ENCODE measurements at places on chromosomes 16 and 17.

GRCh38 chr16:22190081-22190775 lies 15.8 kb upstream of the EEF2K start:
- peak; percentile 78 for DNase-seq

DNA sequence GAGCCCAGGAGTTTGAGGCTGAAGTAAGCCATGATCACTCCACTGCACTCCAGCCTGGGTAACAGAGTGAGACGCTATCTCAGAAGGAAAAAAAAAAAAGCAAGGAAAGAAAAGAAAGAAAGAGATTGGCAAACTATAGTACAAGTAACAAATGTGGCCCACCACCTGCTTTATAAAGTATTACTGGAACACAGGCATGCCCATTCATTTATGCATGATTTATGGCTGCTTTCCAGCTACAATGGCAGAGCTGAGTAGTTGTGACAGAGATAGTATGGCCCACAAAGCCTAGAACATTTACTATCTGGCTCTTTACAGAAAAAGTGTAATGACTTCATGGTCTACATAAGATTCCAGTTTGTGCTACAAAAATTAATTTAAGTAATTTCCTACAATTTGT lies 23.6 kb downstream of the C16orf87 start:
- no peak for DNase-seq

DNA sequence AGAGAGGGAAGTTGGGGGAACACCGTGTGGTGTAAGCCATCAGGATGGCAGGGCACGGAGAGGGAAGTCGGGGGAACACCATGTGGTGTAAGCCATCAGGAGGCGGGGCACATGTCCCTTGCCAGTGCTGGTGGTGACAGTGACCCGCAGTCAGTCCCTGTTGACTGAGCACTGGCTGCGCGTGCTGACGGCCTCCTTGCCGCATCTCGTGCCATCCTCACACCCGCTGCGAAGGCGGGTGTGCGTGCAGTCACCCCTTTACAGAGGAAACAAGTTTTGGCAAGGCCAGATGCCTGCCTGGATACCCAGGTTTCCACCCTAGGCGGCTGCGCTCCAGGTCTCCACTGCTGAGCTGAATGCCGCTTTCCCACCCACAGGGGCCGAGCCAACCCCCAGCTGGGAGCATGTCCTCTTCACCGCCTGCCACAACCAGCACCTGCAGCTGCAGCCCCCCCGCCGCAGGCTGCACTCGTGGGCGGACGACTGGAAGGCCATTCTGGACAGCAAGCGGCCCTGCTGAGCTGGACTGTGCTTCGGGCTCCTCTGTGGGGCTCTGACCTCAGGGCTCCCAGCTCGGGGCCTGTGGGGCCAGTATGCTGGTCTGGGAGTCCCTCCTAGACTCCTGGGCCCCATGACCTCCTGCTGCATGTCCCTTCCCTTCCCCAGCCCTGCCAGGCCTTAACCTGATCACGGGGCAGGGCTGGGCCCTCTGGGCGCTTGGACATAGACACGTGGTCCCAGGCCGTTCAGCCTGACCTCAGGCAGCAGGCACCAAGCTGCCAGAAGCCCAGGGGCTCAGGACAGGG lies 43.5 kb downstream of the NT5M start:
- no peak for DNase-seq

- DNase-seq, result no peak
Measured at GRCh38 chr16:68921637-68922036, 78.3 kb downstream of the TANGO6 start.

DNA sequence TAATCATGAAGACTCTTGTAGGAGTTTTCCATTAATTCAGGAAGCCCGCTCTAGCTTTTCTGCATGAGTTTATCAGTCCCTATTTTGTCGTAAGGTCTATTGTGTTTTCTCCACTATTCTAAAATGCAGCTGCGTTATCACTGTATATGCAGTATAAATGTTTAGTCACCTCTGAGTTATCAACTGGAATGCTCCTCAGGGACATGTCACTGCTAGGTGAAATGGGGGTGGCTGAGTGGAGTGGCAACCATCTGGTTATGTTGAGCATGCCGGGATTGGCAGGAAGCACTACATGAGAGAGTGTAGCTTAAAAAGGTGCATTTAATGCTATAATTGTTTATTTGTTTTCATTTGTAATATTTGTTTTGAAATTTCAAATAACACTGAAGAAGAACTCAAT lies 285.2 kb upstream of the ELAC2 start:
- DNase-seq, result no peak

- DNase-seq, result no peak
Measured at GRCh38 chr16:85778873-85779272, 20.5 kb downstream of the EMC8 start.

DNA sequence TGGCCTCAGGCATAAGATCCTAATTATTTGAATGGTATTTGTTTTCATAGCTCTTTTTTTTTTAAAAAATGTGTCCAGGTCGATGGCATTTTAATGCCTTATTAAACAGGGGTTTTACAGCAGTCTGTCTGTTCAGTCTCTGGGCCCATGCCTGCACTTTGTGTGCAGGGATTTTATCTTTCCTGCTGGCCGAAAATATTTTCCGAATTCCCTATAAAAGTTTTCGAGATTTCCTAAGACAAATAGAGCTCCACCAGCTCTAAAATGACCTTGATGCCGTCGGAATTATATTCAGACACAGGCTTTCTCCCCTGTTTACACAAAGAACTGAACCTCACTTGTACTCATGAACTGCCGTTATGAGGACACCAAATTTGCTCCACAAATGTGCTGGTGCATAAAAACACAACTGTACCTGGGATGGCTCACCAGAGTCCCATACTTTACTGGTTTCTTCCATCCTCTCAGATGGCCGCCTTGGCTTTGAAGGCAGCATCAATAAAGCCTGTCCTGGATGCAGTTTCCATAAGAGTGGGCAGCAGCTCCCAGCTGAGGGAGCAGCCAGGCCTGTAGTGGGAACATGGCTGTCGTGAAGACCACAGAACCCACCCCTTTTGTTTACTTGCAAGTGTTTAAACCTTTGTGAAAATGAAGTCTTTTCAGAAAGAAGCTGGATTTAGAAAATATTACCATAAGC lies 44.9 kb downstream of the TBX4 start:
- DNase-seq, result no peak

- DNase-seq, result no peak
Measured at GRCh38 chr17:69367298-69367697, 40.4 kb upstream of the ABCA5 start.

GRCh38 chr17:60332574-60332973 lies 59.4 kb downstream of the USP32 start:
- DNase-seq, result no peak

DNA sequence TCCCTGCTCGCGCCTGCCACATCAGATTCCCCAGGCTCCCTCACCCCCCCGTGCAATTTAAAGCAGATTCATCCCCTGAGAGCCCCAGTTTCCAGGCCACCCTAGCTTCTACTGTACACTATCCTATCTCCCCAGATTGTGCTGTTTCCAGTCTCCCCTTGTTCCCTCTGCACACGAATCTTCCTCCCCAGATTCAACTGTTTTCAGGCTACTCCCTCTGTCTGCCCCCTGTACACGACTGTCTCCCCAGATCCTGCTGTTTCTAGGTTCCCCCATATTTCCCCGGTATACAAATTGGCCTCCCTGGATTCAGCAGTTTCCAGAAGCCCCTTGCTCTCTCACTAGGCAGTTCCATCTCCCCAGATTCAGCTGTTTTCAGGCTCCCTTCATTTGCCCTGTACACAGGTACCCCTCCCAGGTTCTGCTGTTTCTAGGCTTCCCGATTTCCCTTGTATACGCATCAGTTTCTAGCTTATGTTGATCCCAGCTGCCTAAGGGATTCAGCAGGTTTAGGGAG lies 22.9 kb downstream of the COPZ2 start:
- DNase-seq, result no peak

DNA sequence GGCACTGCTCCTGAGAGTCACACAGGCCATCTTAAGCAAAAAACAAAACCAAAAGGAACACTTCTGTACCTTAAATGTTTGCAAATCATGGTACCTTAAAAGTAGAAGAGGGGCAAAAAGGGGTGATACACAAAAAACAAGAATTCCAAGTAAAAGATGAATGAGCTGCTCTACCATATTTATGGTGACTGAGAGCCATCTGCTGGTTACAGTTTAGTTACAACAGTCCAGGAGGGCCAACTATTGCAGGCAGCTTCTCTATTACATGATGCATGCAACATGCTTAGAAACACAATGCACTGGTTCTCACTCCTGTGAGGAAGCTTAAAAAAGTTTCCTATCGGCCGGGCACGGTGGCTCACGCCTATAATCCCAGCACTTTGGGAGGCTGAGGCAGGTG lies 53.5 kb downstream of the STX8 start:
- DNase-seq, result no peak

GRCh38 chr16:64394061-64394460 lies 727.8 kb downstream of the CDH11 start:
- no peak for DNase-seq

DNA sequence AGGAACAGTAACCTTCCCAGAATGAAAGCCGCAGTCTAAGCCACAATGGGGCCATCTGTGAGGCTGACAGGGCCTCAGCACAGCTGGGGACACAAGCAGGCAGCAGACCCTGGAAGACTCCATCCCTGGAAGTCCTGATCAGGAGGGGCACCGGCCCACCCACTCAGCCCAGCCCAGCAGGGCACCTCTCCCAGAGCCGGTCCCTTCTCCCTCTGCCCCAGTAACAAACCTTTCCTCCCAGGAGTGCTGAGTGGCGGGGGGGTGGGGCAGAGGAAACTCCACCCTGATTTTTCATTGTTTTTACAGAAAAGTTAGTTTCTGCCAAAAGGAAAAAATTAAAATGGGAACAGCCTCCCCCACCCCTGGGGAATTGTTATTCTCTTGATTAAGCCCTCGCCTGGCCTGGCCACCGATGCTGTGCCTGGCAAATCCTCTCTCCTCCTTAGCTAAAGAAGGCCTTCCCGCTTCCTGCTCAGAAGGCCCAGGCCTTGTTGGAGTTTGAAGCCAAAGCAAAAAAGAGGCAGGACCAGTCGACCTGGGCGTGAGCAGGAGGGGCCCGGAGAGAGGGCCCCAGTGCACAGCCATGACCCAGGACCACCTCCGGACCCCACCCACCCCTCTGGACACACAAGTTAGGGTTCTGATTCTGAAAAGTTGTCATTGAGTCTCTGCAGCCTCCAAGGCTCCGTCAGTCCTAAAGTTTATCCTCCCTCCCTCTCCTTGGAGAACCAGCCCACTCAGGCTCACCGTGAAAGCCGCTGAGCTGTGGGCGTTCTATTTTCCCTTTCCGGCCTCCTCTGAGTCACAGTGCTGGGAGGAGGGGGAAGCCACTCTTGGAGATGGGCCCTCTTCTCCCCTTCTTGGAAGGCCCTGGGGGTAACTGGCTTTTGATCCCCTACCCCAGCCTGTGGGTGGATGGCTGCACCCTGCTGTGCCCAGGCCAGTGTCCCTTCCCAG lies 128.4 kb upstream of the TNRC6C start:
- no peak for DNase-seq

GRCh38 chr17:46080118-46081017 lies 81.3 kb downstream of the STH start:
- no peak for DNase-seq

GRCh38 chr17:32488177-32488542 lies 1.4 kb downstream of the CDK5R1 start:
- DNase-seq, result no peak

DNA sequence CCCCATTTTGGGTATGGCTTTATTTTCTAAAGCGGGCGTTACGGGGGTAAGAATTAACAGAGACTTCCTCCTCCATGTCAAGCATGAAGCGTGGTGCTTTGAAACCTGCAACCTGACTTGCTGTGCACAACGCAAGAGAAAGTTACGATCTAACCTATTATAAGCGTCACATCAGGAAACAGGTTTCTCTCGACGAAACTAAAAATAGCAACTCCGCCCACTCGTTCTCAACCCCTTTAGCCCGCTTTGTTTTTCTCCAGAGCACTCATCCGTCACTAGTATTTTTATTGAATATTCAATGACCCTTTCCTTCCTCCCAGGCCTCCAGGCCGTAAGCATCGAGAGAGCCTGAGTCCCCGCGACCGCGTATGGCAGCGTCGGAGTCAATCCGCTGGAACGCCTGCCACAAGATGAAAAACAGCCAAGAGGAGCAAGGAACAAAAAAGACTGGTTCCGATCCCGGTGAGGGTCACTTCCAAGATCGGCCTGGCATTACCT lies 555 bp downstream of the NUP88 start:
- no peak for DNase-seq

- DNase-seq, result no peak
Measured at GRCh38 chr17:17088086-17088485, 45.8 kb downstream of the MPRIP start.

DNA sequence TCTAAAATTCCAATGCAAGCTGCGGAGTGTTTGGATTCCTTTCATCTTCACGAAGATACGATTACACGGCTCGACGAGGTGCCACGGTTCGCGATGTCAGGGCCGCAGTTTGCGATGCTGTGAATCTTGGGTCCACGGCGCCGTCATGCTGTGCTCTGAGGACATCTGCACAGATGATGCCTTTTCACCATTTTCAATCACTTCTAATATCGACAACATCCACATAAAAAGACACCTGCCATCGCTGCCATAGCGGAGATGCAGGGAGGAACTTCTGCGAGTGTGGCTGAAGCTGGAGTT lies 6.8 kb upstream of the APRT start:
- DNase-seq, result no peak

DNA sequence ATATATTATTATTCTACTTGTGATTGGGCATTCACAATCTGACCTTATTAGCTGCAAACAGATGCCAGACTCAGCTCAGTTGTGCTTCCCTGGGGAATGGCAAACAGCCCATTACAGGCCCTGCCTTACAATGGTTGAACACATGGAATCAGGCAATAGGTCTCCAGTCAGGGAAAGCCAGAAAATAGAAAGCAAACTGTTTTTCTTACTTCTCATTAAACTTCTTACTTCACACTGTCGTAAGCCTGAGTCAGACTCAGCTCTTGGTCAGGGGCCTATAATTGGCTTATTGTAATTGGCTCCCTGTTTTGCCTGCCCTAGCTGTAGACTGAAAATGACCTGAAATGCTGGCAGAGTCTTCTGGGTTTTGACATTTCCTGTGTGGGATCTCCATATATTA lies 77.0 kb upstream of the CA10 start:
- no peak for DNase-seq

DNA sequence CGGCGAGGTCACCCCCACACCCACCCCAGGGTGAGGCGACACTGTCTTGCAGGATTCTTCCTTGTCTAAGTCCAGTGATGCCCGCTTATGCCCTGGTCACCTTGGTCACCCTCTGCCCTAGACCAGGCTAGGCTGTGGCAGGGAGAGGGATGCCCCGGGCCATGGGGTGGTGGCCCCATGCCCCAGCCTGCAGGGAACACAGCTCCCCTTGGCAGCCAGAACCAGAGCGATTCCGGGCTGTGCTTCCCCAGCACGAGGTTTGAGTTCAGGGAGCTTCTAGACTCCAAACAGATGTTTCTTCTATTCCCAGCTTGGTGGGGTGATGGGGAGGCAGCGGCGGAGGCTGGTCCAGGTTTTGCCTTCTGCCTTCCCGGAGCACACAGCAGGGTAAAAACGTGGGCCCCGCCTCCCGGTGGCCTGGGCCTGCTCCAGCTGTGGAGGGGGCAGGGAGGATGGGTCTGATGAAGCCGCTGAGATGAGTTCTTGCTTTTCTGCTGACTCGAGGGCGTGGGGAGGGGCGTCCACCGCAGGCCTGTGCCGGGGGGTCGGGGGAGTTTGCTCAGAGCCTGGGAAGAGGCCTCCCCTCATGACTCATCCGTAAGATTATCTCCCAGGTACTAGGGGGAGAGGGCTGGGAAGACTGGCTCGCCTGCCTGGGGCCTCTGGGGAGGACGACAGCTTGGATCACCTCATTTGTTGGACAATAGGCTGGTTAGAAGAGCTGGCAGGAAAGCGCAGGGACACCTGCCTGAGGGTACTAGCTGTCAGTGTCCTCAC lies 15.4 kb downstream of the SMTNL2 start:
- DNase-seq, result no peak

GRCh38 chr17:17379197-17379991 lies 76.2 kb downstream of the NT5M start:
- no peak for DNase-seq

GRCh38 chr16:71746442-71747046 lies 22.0 kb upstream of the PHLPP2 start:
- DNase-seq, result peak; percentile 17
